ENCODE measurements at places on chromosomes 13 and 19.

DNA sequence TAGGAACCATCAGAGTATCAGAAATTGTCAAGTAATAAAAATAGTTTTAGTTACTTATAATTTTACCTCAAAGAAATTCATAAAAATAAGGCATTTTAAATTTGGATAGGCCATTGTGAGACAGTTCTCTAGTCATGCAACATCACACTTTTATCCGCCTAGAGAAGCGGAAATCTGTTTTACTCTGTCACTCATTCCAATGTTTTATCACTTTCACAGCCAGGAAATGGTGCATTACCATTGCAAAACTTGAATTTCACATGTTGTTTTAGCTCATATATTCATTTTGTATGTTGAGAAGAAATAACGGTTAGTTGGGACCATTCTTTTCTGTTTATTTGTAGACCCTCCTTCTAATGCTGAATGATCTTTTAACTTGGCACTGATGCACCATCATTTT, 427.2 kb downstream of the GPC6 start:
- no peak for DNase-seq

- DNase-seq, result no peak
These were observed 207.4 kb downstream of the NHLRC3 start for GRCh38 chr13:39245688-39246087.

GRCh38 chr13:35598790-35599369, 122.4 kb upstream of the MAB21L1 start:
- no peak for DNase-seq

DNA sequence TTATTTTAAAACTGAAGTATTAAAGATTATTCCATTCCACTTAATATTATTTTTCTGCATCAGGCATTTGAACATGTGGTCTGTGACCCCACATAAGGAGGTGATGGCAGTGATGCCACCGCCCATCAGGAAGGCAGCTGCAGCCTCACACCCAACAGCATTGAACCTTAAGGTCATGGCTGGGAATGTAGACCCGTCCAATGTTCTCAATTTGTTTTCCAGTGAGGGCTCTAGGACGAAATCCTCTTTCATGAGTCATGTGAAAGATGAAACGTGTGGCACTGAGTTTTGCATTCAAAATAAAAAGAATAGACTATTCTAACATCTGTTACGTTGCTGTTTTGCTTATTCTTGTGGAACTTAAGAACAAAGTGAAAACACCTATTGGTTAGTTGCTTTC, 74.5 kb upstream of the ANKRD10 start:
- DNase-seq, result no peak

- no peak for DNase-seq
These were observed 15.4 kb downstream of the TLE5 start for GRCh38 chr19:3046698-3047495.

DNA sequence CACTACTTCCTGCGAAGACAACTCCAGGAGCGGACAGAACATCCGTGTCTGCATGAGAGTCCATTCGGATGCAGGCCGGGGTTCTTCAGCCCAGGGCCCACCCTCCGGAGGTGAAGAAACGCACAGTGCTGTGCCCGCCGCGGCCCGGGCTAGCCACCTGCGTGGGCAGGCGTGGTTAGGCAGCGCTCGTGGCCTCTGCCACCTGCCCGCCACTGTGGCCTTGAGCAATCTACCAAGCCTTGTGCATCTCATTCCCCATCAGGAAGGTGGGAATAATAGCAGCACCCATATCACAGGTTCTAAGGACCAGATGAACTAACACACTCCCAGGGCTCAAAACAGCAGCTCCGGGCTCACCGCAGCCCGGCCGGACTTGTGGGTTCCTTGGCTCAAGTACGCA, 26.7 kb upstream of the PABPC3 start:
- DNase-seq, result no peak

DNA sequence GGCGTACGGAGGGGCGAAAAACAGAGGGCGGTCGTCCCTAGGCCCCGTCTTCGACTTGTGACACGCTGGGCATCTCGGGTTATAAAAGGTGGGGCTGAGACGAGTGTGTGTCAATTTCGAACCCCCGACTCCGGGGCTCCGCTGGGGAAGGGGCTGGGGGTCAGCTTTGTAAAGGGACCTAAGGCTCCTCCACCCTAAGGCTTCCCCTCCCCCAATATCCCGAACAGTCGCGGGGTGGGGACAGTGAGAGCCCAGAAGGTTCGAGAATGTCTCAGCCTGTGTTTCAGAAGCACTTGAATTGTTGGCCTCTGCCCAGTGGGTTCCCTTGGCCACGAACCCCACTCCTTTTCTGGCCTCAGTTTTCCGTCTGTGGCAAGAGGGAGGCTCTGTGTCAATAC, 450 bp downstream of the SELENOW start:
- DNase-seq, result no peak

DNA sequence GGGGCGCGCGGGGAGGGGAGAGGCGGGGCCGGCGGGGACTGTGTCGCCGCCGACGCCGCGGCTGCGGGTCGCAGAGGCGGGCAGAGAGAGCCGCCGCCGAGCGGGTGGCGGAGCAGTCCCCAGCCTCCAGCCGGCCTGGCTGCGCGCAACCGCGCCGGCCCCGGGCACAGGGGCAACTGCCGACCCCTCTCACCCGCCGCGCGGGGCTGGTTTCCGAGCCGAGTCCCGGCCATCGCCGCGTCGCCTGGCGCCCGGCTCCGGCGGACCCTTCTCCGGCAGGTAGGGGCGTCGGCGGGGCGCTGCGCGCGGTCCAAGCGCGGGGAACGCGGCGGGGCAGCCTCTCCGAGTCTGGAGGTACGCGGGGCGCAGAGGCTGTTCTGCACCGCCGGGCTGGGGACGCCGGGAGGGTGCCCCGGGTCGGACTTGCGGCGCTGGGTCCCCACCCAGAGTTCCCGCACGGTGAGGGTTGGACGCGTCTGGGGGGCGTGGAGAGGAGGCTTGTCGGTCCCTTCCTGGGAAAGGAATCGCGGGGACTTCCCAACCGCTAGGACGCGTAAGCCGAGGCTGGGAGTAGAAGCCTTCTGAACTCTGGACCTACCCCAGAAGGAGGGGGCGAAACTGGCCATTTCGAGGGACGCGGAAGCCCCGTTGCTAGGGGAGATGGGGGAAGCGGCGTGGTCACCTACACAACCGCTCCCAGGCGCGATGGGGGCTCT, 133.6 kb upstream of the MYO16 start:
- DNase-seq, result no peak

DNA sequence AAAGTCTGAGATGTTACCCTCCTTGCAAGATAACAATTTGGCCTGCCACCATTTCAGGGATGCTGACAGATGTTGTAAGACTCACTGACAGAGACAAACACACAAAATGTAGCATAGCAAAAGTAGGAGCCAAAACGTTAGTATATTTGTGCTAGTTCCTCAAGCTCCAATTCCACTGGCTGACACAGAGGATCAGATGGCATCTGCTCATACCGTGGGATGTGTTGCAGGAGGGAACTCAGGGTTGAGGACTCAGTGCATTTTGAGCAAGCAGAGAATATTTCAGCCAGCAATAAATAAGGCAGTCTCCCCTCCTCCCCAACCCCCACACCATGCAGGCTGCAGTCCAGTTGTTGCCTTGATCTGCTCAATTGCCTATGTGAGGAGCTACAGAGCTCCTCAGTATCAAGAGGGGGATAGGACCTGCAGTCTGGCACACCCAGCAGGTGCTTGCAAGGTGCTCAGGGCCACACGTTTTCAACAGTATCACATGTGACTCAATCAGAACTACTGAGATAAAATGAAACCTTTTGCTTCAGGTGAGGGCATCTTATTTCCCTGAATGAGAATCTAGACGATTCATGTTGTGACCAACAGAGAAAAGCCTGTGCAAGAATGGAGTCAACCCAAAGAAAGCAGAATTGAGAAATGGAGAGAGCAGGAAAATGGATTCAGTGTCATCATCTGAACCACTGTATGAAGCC, 23.6 kb upstream of the LRCH1 start:
- DNase-seq, result no peak

- no peak for DNase-seq
These were observed 16.2 kb downstream of the NUMBL start for GRCh38 chr19:40674291-40674690.

DNA sequence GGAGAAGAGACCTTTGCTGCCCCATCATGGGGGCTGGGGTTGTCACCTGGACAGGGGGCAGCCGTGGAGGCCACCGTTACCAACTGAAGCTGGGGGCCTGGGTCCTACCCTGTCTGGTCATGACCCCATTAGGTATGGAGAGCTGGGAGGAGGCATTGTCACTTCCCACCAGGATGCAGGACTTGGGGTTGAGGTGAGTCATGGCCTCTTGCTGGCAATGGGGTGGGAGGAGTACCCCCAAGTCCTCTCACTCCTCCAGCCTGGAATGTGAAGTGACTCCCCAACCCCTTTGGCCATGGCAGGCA, 9.0 kb downstream of the EGLN2 start:
- no peak for DNase-seq

GRCh38 chr13:71285700-71286099, 581.3 kb downstream of the DACH1 start:
- DNase-seq, result no peak

GRCh38 chr13:23434491-23434890, 989 bp upstream of the SACS start:
- no peak for DNase-seq

GRCh38 chr19:48558018-48558684, 6.2 kb downstream of the SULT2B1 start:
- DNase-seq, result no peak

DNA sequence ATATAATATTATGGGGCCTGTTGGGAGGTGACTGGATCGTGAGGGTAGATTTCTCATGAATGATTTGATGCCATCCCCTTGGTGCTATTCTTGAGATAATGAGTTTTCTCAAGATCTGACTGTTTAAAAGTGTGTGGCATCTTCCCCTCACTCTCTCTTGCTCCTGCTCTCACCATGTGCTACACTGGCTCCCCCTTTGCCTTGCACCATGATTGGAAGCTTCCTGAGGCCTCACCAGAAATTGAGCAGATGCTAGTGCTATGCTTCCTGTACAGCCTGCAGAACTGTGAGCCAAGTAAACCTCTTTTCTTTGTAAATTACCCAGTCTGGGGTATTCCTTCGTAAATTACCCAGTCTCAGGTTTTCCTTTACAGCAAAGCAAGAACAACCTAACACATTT, 1.8 kb upstream of the ZNF599 start:
- no peak for DNase-seq

DNA sequence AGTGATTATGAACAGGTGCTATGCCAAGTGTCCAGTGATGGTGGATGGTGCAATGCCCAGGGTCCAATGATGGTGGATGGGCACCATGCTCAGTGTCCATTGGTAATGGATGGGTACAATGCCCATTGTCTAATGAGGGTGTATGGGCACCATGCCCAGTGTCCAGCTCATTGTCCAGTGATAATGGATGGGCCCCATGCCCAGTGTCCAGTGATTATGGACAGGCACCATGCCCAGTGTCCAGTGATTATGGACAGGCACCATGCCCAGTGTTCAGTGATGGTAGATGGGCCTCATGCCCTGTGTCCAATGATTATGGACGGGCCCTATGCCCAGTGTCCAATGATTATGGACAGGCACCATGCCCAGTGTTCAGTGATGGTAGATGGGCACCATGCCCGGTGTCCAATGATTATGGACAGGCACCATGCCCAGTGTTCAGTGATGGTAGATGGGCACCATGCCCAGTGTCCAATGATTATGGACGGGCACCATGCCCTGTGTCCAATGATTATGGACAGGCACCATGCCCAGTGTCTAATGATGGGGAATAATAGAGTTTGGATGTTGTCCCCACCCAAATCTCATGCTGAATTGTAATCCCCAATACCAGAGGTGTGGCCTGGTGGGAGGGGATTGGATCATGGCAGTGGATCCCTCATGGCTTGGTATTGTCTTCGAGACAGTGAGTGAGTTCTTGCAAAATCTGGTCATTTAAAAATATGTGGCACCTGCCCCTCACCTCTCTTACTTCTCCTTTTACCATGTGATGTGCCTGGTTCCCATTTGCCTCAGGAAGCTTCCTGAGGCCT, 87.8 kb downstream of the ANKRD10 start:
- DNase-seq, result no peak

DNA sequence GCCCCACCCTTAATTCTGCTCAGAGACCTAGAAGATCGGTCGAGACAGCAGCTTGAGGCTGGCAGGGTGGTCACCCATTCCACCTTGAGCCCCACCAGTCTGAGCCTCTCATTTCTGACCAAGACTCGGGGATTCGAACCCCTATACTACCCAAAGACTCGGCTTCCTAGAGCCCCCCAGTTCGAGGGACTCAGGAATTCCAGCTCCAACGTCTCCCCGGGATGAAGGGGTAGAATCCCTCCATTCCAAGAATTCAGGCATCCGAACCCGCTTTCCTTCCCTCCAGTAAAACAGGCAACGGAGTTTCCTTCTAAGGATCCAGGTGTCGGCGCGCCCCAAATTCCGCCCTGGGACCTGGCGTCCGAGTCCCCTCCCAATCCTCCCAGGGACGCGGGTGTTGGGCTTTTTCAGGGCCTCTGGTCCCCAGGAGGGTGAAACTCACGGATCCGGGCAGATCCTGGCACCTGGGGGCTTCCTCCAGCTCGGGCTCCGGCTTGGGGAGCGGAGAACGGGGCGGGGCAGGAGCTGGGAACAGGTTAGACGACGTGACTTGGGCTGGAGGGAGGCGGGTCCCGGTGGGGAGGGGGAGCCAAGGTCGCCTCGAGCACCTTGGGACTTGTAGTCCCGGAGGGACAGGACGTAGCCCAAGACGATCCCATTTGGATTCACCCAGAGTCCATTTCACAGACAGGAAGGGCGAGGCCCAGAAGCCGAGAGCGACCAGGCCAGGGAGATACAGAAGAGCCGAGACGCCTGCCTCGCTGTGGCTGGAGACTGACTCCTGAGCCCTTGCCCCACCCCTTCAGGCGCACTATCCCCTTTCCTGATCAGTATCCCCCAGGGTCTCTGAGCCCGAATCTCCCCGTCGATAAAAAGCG, at the start of gene PPP1R13L:
PPP1R13L (minus strand) TSS at position 513 of the 878 bp plus-strand sequence. CDS start 6,751 bp downstream, outside the sequence.
- no peak for DNase-seq

Measured in left renal pelvis (tissue), 4 donors.